Frontal cortex (tissue), 4 donors: ENCODE measurements at places on chromosomes 12 and 14. TPM values are rescaled to one million over a fixed set of nuclear protein-coding genes. Genes with fewer than 3 reads are reported as not detected.

Gene CLEC2A
- not detected for total RNA-seq

Gene SRRM4
- total RNA-seq: 5.7 TPM

Gene CD4
- 2.0 TPM for total RNA-seq

Gene TUBA1B
- total RNA-seq: 1,528 TPM

Gene FAM234B
- 62.0 TPM for total RNA-seq

Gene NAV3
- total RNA-seq: 240 TPM

Gene HOXC6
- total RNA-seq: not detected
